Activated CD4-positive, CD25-positive, alpha-beta regulatory T cell treated with anti-CD3 and anti-CD28 coated beads, Interleukin-2, amount 50 U/mL, for 24 hours (primary cell): ENCODE measurements at places on chromosomes 5 and 9.

GRCh38 chr9:99807276-99807852 is 14.3 kb upstream of the NR4A3 start:
- no peak for ATAC-seq

DNA sequence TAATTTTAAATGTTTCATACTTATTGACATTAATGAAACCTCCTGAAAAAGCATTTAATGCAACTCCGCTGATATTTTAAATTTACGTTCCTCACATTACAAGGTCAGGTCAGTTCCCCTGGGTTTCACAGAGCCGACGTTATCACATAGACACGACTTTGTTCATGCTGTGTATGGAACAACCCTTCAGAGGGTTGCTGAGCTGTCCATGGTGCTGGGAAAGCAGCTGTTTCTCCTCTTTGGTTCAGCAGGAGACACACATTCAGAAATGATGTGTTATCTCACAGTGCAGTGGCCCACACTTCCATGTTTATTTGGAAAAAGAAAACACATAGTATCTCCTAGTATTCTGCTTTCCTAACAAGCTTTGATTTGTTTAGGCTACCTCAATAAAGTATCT is 53.5 kb downstream of the PPP2R2B start:
- ATAC-seq: no peak

- ATAC-seq: no peak
These were observed 213.1 kb downstream of the MSX2 start for GRCh38 chr5:174937201-174938123.

DNA sequence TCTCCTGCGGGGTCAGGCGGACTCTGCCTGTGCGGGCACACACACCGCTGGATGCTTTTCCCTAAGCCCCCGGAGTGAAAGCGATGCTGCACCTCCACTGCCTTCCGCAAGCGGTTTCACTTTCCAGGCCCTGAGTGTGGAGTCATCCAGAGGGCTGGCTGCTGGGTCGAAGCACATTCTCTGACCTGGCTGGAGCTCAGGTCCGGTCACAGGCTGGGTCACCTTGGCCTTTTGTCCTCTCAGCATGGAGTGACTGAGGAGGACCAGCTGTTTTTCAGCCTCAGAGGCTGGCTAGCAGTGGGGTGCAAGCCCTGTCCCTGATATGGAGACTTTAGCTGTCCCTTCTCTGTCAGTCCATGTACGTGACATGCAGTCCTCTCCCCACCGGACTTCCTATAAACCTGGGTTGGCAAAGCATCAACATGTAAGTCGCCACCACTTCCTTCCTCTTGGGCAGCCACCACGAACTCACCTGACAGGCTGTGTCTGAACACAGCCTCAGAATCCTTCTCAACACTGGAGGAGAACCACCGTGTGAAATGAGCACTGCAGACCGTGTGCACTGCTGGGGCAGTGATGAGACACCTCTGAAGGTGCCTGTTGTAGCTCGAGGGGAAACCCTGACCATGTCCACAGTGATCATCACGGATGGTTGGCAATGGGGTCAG is 51.3 kb downstream of the GADD45G start:
- peak; percentile 16 for ATAC-seq

- no peak for ATAC-seq
These were observed 27.7 kb upstream of the TRIO start for GRCh38 chr5:14115323-14115895.

GRCh38 chr5:96487859-96488258 is 54.8 kb upstream of the PCSK1 start:
- ATAC-seq: no peak

DNA sequence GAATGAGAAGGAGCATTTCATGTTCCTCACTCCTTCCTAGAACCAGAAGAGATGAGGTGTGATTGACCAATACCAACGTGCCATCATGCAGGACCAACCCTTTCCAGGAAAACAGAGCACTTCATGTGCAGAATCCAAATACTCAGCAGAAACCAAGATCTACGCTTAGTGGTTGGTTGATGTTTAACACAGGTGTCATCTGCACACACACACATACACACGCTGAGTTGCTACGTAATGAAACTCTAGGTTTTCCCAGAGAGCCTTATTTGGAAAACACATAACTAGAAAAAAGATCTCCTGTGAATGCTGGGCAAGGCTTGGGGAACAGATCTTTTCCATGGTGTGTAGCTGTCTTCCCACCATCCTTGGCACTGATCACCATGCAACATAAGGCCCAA is 21.1 kb upstream of the ZNF622 start:
- no peak for ATAC-seq

- no peak for ATAC-seq
These were observed 93.3 kb downstream of the DAPK1 start for GRCh38 chr9:87590996-87591395.

DNA sequence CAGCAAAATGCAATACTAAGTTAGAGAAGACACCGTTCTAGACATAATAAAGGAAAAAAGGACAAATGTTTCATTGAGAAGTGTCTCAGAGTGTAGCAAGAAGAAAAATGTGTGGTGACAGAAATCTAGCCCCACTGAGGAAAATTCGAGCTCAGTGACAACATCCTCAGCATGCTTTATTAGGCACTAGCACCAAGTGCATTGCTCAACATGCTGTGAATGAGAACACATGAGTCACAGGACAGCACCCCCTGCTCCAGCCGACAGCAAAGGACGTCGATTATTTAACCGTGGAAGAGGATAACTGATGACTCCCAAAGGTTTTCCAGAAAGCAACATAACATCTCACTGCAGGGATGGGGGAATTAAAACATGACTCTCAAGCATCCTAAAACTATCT is 182.7 kb downstream of the GNAQ start:
- ATAC-seq: no peak

DNA sequence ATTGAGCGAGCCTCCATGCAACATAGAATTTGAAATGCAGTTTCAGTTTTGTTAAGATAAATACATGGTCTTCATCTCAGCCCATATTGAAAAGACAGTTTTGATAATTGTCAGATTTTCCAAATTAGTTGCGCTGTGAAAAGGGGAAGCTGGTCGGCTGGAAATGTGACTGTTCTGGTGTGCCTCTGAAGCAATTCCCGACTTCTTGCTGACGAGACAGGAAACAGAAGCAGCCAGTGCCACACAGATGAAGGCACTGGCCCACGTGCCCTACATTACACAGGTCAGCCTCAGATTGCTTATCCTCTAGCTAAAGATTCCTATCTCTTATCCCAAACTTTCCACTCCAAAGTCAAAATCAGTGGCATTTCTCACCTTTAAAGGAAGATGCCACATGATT is 214.1 kb upstream of the TLE4 start:
- no peak for ATAC-seq

GRCh38 chr5:155250596-155250995 is 237.0 kb downstream of the KIF4B start:
- no peak for ATAC-seq

GRCh38 chr9:94855903-94856302 is 129.4 kb downstream of the AOPEP start:
- no peak for ATAC-seq

- no peak for ATAC-seq
These were observed 162.4 kb upstream of the PIK3R1 start for GRCh38 chr5:68053202-68053601.

- ATAC-seq: no peak
These were observed 219.2 kb downstream of the AGTPBP1 start for GRCh38 chr9:85522459-85523092.

DNA sequence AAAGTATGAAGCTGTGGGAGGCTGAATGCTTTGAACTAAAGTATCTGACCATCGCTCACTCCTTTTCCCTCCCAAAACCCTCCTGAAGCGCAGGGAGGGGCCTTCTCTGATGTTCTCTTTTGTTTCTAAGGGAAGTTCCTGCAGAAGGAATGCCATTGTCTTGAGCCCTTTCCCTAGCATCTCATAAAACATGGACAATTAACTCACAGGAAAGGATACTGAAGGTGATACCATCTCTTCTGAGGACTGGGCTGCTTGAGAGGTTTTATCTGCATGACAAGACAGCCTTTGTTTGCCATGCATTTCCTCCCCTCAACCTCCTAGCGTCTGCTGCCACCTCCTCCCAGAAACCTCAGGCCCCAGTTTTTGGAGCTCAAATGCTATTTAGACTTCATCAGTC is 4.3 kb upstream of the RMND5B start:
- no peak for ATAC-seq

DNA sequence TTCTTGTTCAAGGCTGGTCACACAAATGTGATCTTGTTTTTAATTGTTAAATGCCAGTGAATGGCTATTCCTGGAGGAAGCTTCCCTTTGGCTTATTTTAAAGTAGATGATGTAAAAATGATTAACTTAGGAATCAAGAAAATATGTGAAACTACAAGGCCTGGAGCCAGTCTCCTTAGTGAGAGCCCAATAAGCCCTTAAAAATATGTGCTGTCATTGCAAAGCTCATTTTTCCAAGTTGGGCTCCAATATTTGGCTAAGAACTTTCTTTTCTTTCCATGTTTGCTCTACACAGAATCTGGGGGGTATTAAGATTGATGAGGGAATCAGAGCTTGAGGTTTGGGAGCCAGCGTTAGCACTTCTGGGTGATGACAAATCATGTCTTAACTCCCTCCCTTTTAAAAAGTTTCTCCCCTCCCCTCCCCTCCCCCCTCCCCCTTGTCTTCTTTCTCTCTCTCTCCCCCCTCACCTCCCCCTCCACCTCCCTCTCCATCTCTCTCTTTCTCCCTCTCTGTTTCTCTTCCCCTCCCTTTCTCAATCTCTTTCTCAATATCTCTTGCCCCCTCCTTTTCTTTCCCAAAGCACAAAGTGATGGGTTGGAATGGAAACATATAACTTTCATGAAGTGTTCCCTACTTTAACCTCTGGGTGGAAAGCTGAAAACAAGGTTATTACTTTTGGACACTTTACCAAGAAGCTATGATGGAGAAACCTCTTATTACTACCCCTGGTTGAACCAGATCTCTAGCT is 86.0 kb downstream of the FBXL7 start:
- no peak for ATAC-seq

DNA sequence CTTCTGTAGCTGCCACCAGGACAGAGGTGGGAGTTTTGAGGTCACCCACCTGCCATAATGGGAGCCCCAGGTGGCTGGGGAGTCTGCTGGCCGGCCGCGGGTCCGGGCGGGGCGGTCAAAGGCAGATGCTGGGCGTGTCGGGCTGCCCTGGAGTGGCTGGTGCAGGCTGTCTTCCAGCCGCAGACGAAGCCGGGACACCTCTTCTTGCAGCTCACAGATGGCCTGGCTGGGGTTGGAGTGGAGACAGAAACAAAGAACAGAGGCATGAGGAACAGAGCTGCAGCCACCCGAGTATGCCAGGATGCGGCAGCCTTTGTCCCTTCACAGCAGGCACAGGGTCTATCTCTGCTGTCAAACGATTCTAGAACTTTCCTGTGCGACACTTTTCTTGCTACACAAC is 18.0 kb downstream of the ORM2 start:
- no peak for ATAC-seq

DNA sequence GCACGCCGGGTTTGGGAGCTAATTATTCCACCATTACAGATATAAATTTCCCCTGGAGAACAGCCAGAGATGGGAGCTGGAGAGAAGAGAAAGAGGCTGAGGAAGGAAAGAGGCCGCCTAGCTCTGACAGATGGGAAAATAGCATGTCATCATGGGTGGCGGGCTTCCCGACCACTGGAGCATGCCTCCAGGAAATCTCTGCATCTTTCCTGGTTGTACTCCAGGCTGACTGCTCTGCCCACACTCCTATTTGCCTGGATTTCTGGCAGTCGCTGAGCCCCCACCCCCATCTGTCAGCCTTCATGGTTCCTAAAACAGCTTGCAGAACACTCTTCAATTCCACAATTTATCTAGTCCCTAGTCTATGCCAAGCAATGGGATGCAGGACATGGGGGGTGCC is 14.3 kb upstream of the GABRP start:
- no peak for ATAC-seq

GRCh38 chr5:69404659-69405330 is 10.1 kb upstream of the MARVELD2 start:
- no peak for ATAC-seq

DNA sequence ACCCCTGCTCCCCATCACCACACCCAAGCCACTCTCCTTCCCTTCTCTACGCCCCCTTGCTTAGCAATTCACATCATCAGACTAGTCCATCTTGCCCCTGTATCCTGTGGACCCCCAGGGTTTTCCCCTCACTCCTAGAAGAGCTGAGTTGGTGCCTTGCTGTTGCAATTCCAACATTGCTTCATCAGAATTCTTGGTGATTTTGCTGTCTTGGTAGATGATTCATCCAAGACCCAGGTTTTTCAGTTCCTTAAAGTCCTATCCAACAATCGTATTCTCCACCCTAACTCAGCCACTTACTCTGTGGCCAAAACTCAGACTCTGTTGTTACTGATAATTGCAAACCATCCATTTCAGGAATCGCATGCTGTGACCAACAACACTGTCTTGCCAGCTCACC is 21.4 kb upstream of the CCNJL start:
- ATAC-seq: no peak

DNA sequence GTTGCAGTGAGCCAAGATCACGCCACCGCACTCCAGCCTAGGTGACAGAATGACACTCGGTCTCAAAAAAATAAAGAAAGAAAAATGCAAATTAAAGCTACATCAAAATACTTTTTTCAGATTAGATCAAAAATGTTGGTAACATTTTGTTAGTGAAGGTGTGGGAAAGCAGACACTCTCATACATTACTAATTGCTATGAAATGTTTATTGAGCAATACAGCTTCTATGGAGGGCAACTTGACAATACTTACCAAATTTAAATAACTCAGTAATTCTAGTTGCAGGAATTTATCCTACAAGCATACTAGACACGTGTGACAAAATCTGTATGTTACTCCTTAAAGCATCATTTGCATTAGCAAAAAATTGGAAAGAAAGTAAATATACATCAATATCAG is 4.1 kb downstream of the TRIM23 start:
- no peak for ATAC-seq

GRCh38 chr9:1982074-1982473 is 33.1 kb upstream of the SMARCA2 start:
- no peak for ATAC-seq

- ATAC-seq: no peak
These were observed 16.9 kb downstream of the OR2V2 start for GRCh38 chr5:181164076-181164952.

- ATAC-seq: no peak
These were observed 385.2 kb downstream of the FAM170A start for GRCh38 chr5:120014535-120014934.

DNA sequence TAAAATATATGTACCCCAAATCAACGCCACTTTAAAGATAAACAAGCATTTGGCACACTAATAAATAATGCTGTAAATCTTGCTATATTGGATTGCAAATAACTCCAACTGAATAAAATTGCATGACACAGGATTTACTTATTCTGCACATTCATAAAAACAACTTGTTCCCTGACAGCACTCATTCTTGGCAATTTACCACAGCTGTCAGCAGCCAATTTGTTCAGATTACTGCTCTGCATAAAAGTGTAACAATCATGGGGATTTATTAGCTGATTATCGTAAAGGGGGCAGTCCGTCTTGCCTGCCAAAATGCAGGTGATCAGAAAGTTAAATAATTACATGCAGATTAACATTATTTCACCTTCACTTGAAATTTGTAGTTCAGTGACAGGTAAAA is 285.3 kb downstream of the SLF1 start:
- ATAC-seq: no peak

- peak; percentile 39 for ATAC-seq
These were observed 13.8 kb downstream of the UGCG start for GRCh38 chr9:111910428-111910827.
